NCI-H1436 treated with DMSO at 0.1 percent for 48 hours (cell line): ENCODE measurements at places on chromosomes 5 and 9.

- DNase-seq: no peak
These were observed 75.8 kb upstream of the ADRB2 start for GRCh38 chr5:148750614-148751013.

DNA sequence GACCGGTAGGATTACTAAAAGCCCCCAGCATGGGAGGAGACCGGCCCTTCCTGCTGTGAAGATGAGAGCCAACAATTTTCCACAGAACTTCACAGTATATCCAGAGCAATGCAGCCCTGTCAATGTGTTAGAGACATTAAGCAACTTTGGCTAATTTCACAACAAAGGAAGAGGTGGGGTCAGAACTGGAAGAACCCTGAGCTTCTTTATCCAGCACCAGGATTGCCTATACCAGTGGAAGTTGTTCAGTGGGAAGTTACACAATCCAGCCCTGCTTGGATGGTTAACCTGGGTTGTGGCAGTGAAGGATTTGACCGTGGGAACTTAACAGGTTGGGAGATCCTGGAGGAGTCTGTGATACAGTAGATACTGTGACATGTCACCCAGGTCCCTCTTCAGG, 197.0 kb downstream of the FBN2 start:
- DNase-seq: no peak

DNA sequence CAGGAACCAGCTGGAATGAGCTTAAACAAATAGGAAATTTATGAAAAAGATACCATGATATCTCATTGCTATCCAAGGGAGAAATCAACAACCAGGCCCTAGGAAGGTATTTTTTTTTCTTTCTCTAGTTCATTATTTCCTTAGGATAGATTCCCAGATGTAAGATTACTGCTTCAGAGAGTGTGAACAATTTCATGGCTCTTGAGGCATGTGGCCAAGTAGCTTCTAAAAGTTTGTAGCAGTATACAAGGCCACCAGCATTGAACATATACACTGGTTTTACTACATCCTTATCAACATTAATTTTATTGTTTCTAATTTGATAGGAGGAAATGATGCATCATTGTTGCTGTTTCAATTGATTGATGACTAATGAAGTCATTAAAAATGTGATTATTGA, 201.2 kb downstream of the SREK1 start:
- DNase-seq: no peak

GRCh38 chr5:172508471-172509404, 54.4 kb upstream of the SH3PXD2B start:
- no peak for DNase-seq

GRCh38 chr9:136080716-136081112, 14.4 kb downstream of the NACC2 start:
- no peak for DNase-seq

- DNase-seq: no peak
These were observed 6.2 kb downstream of the ETF1 start for GRCh38 chr5:138536665-138537315.

GRCh38 chr9:134298000-134298399, 28.3 kb upstream of the RXRA start:
- no peak for DNase-seq

DNA sequence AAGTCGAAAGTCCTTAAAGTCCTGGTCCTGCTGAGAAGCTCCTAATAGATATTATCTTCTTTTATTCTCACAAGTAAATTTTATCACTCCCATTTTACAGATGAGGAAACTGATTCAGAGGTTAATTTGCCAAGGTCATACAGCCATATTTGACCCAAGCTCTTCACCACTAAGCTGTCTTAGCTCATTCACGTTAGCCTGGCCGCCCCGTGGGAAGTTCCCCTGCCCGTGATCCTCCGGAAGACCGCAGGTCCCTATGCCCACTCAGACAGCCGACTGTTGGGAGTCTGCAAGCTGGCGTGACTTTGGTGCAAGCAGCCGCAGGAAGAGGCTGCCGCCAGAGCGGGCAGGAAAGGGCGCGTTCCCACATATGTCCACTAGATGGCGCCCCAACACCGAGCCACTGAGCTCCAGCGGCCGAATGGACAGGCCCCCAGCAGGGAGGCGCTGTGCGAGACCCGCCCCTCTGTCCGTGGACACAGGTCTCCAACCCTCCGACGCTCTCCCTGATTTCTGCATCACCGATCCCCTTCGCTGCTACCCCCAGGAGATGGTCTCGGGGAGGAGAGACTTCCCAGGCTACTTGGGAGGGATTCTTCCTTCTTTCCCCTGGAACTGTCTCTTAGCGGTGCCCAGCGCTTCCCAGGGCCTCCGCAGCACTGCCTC, 10.0 kb upstream of the ARAP3 start:
- DNase-seq: no peak

GRCh38 chr9:116278326-116278725, 124.7 kb downstream of the PAPPA start:
- no peak for DNase-seq

DNA sequence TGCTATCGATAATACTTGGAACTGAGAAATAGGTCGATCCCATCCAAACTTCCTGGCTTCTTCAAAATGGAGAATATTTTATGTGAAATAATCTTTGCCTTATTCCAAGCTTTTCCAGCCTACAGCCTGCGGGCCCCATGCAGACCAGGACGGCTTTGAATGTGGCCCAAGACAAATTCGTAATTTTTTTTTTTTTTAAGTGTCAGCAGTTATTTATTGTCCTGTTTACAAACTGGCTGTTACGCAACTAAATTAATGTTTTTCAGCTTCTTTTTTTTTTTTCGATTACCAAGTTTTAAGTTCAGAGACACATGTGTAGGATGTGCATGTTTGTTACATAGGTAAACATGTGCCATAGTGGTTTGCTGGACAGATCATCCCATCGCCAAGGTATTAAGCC, 411.7 kb upstream of the EDIL3 start:
- DNase-seq: no peak

DNA sequence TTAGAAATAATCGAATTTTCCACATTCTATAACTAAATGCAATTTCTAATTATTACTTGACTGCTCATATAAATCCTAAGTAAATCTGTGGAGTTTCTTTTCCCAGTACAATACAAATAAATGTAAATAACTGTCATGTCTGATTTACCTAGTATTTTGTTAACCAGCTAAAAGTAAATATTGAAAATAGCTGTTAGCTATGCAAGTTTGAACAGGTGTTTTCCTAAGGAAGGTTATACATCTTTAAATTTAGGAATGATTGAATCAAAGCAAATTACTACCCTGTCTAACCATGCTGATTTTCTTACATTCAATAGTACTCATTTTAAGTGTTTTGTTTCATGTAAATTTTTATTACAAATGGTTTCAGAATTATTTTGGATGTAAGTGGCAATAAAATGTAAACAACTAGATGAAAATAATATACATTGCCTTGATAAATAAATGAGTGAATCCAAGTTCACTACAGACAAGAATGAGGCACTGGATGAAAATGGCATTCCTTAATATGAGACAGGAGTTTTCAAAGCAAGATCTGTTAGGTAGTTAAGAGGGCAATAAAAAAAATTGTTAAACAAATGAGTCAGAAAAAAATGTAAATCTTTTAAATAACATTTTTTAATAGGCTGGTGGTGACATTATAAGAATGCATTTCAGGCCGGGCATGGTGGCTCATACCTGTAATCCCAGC, 15.8 kb downstream of the MCIDAS start:
- DNase-seq: no peak

DNA sequence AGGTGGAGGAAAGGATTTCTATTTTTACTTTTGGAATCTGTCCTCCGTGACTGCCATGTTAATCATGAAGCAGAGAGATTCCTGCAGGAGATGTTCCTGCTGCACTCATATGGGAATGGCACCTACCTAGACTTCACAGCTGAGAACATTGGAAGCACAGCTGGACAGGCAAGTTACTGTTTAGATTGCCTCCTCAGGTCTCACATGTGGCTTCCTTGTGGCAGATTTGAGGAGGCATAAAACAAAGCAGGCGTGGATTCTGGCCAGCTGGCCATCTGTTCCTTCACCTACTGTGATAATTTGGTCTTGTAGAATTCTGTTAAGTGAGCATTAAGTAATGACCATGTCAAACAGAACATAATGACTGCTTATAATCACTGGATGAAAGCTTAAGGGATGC, 193.4 kb downstream of the EDIL3 start:
- DNase-seq: no peak

DNA sequence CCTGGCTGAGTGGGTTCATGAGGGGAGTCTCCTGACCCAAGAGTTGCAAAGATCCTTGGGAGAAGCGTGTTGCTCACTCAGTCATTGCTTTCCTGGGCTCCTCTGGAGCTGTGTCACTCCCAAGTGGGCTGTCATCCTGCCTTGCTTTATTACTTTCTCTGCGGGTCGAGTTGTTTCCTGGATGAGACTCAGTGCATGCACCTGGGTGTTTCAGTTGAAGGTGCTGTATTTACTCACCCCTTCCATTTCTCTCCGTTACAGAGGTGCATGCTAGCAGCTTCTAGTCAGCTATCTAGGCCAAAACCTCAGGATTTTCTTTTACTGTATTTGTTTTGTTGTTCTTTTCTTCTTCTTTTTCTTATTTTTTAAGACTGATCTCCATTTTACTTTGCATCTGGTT, 785.5 kb upstream of the EDIL3 start:
- DNase-seq: no peak

GRCh38 chr5:149672701-149673476, 57.2 kb upstream of the PPARGC1B start:
- no peak for DNase-seq

DNA sequence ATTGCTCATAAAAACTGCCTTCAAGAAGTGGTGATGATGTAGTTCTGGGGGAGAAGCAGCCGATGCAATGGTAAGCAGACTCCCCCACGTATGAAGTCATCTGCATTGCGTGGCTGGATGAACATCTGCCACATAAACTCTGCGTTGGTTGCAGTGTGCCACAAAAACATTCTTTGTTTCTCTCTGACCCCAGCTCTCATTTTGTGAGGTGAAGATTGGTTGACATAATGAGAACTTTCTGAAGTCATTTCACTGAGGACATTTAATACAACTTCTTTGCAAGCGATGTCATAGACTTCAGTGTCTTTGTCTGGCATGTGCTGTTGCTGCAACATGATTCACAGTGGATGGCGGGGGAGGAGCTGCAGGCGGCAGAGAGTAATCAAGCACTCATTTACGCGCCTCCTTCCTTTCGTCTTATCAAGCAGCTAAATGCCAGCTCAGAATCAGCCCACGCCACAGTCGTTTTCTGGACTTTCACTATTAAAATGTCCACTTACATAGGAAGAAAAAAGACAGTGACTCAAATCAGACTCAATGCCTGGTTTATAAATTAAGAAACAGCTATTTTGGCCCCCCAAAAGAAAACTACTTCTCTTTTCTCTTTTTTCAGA, 91.5 kb upstream of the NFIL3 start:
- DNase-seq: no peak

GRCh38 chr5:138287246-138287645, 12.8 kb upstream of the GFRA3 start:
- no peak for DNase-seq

- DNase-seq: no peak
These were observed 159.8 kb downstream of the SLF1 start for GRCh38 chr5:94778299-94778698.

GRCh38 chr9:85451680-85452079, 290.1 kb downstream of the AGTPBP1 start:
- no peak for DNase-seq

DNA sequence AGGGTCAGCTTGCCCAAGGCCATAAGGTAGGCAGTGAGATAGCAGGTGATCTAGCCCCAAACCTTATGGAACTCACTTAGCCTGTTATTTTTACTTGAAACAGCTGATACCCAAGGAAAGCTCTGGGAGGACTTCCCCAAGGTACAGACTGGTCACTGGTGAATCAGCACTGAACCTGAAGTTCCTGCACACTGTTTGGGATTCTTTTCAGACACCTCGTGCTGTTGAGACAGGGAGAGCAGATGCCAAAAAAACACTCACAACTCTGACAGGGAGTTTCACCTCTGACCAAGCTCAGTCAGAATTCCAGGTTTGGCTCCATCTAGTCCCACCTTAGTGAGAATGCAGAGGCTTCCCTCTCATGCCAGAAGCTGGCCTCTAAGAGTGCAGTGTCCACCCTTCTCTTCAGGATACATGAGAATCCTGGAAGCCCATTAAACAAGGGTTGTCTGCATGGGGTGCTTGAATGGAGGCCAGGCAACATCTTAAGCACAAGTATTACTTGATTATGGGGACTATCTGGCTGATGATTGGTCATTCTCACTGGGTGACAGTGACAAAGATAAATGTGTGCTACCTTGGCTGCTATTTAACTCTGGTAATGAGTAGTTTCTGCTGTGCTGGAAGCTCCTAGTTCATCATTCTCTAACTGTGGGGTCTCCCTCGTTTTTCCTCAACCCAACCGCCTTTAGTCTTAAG, 122.8 kb upstream of the SLIT3 start:
- no peak for DNase-seq

- no peak for DNase-seq
These were observed 51.8 kb downstream of the NSUN2 start for GRCh38 chr5:6581090-6581489.

- no peak for DNase-seq
These were observed 58.7 kb upstream of the NFIB start for GRCh38 chr9:14372437-14373335.

GRCh38 chr5:167745868-167746267, 545.6 kb upstream of the WWC1 start:
- DNase-seq: no peak

GRCh38 chr5:69188811-69189161, 597 bp upstream of the CENPH start:
- no peak for DNase-seq

GRCh38 chr5:128772356-128772755, 192.9 kb upstream of the SLC27A6 start:
- no peak for DNase-seq

- no peak for DNase-seq
These were observed 175.8 kb downstream of the CACNA1B start for GRCh38 chr9:138053321-138053868.

DNA sequence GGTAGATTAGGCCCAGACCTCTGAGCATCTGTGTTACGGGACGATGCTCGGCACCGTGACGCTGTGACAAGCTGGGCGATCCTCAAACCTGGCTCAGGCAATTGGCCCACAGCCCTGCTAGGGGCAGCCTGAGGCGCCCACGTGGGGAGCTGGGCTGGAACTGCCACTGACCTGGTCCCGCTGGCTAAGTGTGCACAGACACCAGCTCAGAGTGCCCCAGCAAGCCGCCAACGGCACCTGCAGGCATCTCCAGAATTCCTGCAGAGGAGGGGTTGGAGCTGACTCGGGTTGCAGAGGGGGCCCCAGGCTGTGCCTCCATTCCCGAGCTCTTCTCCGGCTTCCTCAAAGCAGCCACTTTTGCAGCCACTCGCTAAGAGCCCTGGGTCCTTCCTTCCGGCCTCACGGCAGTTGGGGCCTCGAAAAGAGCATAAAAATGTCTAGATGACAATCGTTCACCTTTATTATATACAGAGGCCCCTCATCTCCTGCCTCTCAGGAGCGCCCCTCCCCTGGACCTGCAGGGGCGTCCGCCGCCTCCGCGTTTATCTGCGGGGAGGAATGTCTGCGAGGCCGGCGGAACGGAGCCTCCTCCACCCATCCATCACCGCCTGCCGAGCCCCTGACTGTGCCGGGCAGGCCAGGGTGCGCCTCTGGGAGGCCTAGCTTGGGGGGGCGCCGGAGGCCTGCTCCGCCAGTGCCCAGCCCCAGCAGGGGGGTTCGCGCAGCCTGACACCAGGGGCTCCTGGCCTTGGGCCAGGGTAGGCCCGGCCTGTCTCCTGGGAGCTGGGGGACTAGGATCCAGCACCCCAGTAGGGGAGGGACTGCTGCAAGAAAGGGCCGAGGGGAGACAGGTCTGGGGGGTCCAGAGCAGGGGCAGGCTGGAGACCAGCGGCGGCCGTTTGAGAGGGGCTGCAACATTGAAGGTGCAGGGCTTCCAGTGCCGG, 144.9 kb downstream of the BARX1 start:
- no peak for DNase-seq
